ENCODE measurements at places on chromosomes 13 and 19.

DNA sequence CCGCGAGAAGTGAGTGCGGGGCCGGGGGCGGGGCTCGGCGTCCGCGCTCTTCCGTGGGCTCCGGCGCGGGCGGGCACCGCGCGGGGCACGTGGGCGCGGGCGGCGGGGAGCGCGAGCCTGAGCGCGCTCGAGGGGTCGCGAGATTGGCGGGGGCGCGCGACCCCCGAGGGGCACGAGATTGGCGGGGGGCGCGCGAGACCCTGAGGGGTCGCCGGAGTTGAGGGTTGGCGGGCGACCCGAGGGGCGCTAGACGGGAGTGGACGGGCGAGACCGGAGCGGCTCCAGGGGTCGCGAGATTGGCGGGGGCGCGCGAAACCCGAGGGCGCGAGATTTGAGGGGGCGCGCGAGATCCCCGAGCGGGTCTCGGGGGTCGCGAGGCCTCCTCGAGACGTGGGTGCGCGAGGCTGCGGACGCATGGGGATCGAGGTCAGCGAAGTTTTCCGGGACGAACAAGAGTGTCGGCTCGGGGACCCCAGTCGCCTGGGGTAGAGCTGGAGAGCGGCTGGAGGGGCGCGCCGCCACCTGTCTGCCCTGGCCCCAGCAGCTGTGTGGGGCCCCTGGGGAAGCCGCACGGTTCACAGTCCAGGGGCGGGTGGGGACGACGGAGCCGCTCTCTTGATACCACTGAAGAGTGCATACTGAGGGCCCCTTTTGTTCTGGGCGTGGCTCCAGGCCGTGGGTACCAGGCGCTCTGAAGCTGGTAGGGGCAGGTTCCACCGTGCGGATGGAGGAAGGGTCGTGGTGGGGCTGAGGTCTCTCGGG lies 682 bp downstream of the SSBP4 start:
- DNase-seq, result peak; percentile 42

DNA sequence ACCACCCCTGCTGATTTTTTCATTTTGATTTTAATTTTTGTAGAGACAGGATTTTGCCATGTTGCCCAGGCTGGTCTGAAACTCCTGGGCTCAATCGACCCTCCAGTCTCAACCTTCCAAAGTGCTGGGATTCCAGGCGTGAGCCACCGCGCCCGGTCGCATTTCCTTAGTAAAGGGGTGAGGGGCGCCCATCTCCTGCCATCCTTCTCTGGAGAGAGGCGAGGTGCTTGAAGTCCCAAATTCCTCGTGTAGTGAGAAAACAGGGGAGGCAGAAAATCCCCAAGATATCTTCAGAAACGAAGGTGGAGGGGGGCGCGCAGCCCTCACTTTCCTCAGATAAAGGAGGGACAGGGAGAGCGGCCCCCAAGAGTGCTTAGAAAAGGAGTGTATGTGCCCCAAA lies 21.0 kb upstream of the GATAD2A start:
- DNase-seq, result no peak

DNA sequence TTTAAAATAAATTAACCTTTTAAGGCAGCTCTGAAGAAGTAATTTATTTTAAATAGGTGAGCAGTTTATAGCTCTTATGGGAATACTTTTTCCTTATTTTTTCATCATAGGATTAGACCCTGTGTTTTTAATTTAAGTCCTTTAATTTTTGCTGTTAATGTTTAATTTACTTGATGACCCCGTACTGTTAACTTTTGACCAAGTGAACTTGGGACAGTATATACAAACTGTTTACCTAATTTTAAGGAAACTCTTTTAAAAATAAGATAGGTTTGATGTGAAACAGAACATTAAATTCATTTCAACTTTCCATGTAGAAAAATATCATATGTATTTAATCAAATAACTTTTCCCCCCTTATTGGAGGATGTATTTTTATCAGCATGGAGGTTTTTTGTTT lies 74.4 kb downstream of the KCNRG start:
- no peak for DNase-seq

- no peak for DNase-seq
These were observed 2.8 kb downstream of the PRMT1 start for GRCh38 chr19:49679771-49680413.

DNA sequence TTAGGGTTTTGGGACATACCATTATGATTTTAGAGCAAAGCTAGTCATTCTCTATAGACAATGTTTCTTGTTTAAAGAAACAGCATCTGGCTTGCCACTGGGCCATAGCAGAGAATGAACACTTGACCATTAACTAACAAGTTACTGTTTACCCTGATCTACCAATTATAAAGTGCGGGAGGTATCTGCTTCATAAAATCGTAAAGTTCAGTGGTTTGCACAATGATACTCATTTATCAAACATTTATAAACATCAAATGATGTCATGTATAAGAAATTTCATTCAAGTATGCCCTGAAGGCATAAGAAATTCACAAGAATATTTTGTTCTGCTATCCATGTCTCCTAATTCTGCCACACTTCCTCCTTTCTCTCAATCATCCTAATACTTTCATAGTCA lies 139.2 kb downstream of the PCDH20 start:
- no peak for DNase-seq

GRCh38 chr19:17327654-17328516 lies 6.8 kb downstream of the ANO8 start:
- peak; percentile 53 for DNase-seq

DNA sequence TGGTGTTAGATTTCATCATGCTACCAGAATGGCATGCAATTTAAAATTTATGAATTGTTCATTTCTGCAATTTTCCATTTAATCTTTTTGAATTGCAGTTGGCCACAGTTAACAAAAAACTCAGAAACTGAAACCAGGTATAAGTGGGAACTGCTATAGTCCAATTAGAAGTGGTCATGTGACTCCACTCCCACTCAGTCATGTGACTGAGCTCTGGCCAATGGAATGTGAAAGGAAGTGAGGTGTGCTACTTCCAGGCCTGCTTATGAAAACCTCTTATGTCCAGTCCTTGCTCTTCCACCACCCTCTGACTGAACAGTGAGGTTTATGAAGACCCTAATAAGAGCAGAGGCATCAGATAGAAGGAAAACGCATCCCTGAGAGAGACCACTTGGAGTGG lies 47.0 kb downstream of the DLEU7 start:
- no peak for DNase-seq
